Activated CD8-positive, alpha-beta T cell treated with anti-CD3 and anti-CD28 coated beads, Interleukin-2, amount 10 ng/mL, durations not matched to agents 7 days and 5 days (primary cell): ENCODE measurements at places on chromosomes 6 and 20. TPM values are rescaled to one million over a fixed set of nuclear protein-coding genes. Genes with fewer than 3 reads are reported as not detected.

Gene ITPA
- total RNA-seq, result 60.7 TPM

Gene RBM24
- not detected for total RNA-seq

Gene COL9A1
- total RNA-seq, result not detected

Gene EFHC1
- total RNA-seq, result 1.4 TPM

Gene MYLK2
- 0.66 TPM for total RNA-seq

Gene ARMH2
- total RNA-seq, result 1.7 TPM

Gene BCAS1
- total RNA-seq, result not detected

Gene PGC
- total RNA-seq, result not detected

Gene OOEP
- 0.52 TPM for total RNA-seq

Gene EYS
- not detected for total RNA-seq

GRCh38 chr20:44064501-44065400 lies 122.2 kb downstream of the JPH2 start:
- DNase-seq, result no peak

- peak; percentile 88 for DNase-seq
Observed at GRCh38 chr6:5174244-5174643, 86.5 kb downstream of the LYRM4 start.

GRCh38 chr6:170490259-170490658 lies 62.8 kb downstream of the PSMB1 start:
- DNase-seq, result no peak

DNA sequence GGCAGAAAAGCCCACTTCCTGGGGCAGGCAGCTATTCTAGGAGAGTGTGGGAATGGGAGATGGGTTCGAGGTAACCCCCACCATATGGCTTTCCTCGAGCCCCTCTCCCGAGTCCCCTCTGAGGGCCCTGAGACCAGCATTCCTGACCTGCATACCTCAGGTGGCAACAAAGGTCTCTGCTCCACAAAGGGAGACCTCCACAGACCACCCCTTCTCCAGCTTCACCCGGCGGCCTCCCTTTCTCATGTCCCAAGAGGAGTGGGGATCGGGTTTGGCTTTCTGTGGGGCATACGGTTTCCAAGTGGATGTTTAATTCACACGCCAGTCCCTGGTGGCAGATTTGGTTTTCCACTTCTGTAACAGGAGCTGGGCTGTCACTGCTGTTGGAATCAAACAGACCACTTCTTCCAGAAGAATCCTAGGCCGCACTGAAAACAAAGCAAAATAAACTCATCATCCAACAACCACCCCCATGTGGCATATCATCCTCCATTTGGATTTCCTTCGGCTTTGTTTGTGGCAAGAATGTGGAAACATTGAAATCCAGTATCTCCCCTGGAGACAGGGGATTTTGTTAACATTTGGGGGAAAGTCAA lies 83.2 kb downstream of the DLL1 start:
- peak; percentile 9 for DNase-seq

GRCh38 chr6:104014163-104014959 lies 845.4 kb downstream of the HACE1 start:
- DNase-seq, result no peak

- DNase-seq, result no peak
Observed at GRCh38 chr20:53371216-53371615, 222.4 kb downstream of the ZNF217 start.

DNA sequence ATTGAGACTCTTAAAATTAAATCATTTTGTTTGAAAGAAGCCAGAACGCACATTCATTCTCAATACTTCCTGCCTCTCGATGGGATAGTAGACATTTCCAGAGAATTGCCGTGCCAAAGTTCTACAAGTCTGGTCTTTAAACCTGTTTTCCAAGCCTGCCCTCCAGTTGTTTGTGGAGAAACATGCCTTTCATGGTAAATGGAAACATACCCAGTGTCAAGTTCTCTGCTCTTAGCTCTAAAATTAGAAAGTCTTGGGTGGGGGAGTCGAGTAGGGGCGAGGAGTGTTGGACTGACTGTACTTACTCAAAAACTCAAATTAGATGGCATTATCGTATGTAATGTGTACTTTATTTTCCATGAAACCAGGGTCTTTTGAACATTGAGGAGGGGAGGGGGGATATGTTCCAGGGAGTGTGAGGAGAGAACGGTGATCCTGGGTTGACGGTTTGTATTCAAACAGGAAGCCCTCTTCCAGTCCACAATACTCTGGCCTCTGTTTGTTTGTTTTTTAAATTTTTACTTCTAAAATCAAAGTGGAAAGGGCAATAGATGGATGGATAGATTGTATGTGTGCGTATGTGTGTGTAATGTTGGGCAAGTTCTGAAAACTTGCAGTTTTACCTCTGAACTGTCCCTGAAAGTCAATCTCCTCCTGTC lies 106.8 kb upstream of the ARMC2 start:
- no peak for DNase-seq

DNA sequence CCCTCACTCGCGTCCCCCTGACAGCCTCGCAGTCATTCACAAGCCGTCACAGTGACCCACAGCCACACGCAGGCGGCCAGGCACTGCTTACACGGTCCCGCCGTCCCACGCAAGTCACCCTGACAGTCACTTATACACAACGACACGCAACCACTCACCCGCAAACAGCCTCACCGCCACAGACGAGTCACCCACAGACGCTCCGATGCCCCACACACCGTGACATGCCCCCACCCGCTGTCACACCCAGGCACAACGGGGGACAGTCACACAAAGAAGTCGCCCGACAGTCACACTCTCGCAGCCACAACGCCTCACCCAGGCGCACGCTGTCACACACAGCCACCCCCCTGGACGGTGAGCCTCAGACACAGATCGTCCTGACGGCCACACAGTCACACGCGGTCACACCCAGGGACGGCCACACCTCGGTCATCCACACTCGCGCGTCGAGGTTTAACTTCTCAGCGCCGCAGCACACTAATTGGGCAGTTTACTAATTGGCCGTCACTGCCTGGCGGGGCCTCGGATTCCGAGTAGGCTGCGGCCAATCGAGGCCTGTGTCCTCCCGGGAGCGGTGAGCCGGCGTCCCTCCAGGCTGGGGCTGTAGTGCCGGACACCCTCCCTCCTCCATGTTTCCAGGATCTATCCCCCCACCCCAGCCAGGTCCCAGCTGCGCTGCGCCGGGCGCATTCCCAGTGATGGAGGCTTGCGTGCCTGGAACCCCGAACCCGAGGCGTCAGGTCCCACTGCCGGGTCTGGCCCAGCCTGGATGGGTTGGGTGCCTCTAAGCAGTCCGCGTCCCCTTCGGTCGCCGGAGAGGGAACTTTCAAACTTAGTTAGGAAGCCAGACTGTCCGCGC lies 790 bp downstream of the TOX2 start:
- DNase-seq, result no peak

DNA sequence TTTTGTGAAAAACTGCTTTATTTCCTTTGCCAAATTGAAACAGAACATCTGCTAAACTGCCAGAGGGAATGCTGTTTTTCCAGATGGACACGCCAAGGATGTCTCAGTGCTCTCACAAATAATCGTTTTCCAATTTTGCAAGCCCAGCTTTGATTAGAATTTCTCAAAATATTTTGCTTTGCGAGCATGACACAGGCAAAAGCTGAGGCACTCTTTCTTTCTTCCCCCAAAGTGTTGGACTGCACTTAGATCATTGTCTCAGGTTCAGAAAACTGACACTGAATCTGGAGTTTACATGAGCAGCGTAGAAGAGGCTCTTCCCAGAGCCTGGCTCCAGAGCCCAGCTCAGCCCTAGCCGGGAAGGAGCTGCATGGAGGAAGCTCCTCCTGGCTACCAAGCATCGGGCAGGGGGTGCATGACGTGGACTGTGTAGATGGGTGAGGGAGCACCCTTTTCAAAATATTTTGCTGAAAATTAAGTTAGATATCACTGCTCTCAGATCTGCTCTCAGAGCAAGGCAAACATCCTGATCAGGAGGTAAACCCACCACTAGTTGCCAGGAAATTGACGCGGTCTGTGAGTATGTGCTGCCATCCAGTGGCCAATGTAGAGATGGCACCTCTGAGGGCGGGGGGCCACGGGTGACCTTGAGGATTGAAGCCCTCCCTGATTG lies 107.5 kb downstream of the SLC22A3 start:
- peak; percentile 80 for DNase-seq

DNA sequence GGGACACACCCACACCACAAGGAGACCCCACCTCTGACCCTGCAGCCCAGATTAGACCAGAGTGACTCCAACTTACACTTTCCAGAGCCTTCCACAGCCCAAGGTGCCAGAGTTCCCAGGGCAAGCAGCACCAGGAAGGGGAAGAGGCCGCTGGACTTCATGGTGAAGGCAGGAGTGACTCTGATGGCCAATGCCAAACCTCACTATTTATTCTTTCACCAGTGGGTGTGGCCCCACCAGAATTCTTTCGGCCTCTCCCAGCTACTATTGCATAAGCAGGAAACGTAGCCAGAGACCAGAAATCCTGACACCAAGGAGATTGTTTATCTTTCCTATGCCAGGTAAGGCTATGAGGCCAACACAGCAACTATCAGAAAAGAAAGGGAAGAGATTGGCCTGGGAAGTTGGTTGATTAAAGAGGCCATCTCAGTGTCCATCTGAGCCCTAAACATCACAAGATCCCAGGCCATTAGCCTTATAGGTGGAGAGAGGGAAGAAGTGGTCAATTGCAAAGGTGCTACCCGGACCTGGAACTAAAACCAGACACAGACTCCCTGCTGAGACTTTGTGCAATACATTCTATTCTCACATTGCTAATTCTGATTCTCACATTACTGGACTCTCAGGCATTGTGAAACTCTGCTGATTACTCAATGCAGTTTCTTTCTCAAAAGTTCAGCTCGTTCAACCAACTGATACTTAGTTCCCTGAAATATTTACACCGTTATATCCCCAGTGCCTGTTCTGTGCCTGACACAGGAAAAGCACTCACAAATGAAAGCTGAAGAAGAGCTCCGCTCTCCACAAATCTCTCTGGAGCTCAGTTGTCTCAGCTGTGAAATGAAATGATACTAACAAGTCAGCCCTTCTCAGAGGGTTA lies at the start of gene SLPI:
SLPI (minus strand) TSS at position 182 of the 880 bp plus-strand sequence; CDS start at position 161, 21 bp downstream.
- DNase-seq, result no peak

GRCh38 chr6:53128842-53129241 lies 19.8 kb downstream of the GCM1 start:
- no peak for DNase-seq

GRCh38 chr6:6377621-6378020 lies 57.2 kb upstream of the F13A1 start:
- no peak for DNase-seq

DNA sequence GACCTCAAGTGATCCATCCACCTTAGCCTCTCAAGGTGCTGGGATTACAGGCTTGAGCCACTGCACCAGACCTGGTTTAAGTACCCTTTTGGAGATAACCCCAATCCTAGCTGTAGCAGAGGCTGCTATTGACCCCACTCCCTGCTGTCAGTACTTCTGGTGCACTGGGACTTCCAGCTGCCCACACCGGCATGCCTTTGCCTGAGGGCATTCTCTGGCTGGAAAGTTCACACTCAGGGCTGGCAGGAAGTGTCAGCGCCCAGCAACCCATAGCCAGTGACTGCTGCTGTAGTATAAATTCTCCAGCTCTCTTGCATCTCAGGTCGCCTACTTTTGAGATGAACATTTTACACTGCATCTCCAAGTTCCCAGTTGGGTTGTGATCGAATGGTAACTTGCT lies 75.3 kb downstream of the UTRN start:
- no peak for DNase-seq

- DNase-seq, result no peak
Observed at GRCh38 chr6:139418481-139419132, 44.2 kb upstream of the CITED2 start.

DNA sequence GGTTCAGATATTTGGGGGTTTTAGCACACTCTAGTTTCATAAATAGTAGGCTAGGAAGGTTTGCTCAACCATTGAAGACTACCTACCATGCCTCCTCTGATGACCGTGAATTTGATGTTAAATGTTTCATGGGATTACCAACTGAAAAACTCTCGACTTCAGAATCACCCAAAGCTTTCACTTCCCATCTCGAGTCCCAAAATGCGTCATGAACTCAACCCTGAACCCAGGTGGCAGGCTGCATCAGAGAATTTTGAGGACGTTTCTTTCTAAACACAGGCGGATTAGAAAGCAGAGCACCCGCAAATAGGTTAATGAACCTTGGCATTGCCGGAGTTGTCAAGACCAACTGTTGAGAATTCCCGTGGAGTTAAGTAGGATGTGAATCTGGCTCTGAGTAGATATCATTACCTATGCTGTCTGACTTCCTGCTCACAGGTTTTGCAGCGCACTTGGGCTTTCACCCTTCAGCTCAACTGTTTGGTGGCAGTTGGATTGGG lies 98.4 kb upstream of the ADTRP start:
- no peak for DNase-seq

GRCh38 chr6:41356825-41357224 lies 21.4 kb downstream of the NCR2 start:
- no peak for DNase-seq

- DNase-seq, result no peak
Observed at GRCh38 chr20:62390317-62391164, 3.6 kb downstream of the RPS21 start.

- no peak for DNase-seq
Observed at GRCh38 chr6:43395776-43396175, 26.3 kb upstream of the ZNF318 start.

- DNase-seq, result peak; percentile 59
Observed at GRCh38 chr6:157314705-157315321, 8.5 kb downstream of the TMEM242 start.

- no peak for DNase-seq
Observed at GRCh38 chr20:47334022-47334551, 22.4 kb downstream of the ZMYND8 start.

GRCh38 chr6:158142789-158143188 lies 25.3 kb downstream of the SERAC1 start:
- no peak for DNase-seq

GRCh38 chr6:4616311-4616710 lies 159.9 kb upstream of the CDYL start:
- no peak for DNase-seq

- DNase-seq, result no peak
Observed at GRCh38 chr20:63149531-63150192, 66.3 kb downstream of the YTHDF1 start.

DNA sequence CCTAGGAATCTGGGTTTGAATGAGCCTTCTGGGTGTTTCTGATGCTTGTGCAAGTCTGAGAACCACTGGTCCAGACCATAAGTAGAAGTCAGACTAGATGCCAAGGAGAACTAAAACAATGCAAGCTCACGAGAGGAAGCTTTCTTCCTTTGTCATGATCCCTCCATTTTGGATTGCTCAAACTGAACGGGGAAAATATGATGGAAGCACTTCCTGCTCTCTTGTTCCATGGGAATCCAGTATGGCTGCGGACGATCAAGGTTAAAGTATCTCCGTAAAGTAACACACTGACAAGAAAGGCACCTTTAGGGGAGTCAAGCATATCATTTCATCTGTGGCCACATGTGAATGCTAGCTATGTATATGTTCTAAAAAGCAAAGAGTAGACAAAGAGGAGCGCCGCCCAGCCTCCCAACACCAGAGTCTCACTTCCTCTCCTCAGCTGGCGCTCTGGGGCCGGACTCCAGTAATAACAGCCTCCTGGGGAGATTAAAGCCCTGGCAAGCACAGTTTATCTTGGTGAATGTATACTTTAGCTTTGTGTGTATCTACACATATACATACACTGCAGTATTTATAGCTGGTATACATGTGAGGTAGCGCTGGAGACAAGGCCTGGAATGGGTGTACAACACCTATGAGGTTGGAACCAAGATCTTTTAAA lies 88.1 kb downstream of the FOXC1 start:
- DNase-seq, result no peak

- DNase-seq, result no peak
Observed at GRCh38 chr6:154868143-154868594, 126.9 kb upstream of the TIAM2 start.

GRCh38 chr6:52649536-52650160 lies 21.3 kb upstream of the TMEM14A start:
- DNase-seq, result no peak
